Activated naive CD4-positive, alpha-beta T cell treated with Interleukin-2 at 50 U/mL for 16 hours (primary cell): ENCODE measurements at places on chromosomes 11 and 22.

GRCh38 chr11:65411681-65412070, 10.9 kb upstream of the NEAT1 start:
- DNase-seq: no peak

- DNase-seq: no peak
These were observed 119.0 kb upstream of the TP53AIP1 start for GRCh38 chr11:129061492-129062230.

DNA sequence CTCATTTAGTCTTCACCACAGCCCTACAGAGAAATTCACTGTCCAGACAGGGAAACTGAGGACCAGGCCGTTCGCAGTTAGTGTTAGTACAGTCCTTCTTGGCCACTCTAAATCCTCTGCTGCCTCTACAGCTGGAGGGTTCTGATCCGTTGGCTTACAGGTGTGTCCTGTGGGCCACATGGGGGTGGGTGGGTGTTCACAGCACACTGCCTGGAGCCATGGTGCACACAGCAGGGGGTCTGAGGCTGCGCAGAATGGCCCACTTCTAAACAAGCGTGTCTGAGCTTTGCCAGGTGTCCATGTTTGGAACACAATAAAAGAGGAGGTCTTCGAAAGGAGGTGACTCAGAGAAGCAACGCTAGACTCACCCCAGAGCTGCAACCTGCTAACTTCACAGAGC, 249.0 kb downstream of the ST3GAL4 start:
- DNase-seq: no peak

DNA sequence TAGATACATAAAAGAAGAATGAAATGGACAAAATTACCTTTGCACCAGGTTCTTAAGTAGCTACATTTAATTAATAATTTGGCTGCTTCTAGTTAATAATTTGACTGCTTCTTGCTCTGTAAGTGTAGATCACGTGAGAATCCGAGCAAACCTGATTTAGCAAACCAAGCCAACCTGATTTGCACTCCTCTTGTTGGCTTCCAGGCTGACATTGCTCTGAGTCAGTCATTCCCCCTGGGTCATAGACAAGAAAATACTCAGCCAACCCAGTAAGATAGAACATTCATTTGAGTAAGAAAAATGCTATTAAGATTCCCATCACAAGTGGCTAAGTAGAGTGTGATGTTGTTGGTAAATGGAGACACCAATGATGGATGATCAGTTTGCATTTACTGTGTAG, 304.1 kb downstream of the C11orf87 start:
- DNase-seq: no peak
